ENCODE measurements at places on chromosomes 7 and 10. TPM values are rescaled to one million over a fixed set of nuclear protein-coding genes. Genes with fewer than 3 reads are reported as not detected.
A peak's percentile ranks its signal among the peaks of the same experiment; 100 is the strongest.

DNA sequence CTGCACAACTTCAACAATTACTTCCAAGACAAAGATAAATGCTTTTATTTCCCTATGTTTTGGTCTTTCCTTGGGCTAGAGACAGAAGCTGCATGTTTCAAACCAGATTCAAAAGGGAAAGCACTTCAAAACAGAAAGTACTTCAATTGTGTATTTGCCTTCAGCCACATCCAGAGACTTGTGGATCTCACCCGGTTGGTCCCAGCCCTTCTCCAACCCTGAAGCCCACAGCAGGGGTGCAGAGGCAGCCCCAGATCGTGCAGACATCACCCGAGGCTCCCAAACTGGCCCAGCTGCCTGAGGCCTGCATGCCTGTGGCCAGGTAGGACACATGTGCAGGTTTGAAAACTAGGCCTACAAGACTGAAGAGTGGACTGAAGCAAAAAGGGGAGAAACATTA lies 80.8 kb downstream of the ALOX5 start:
- DNase-seq = no peak

DNA sequence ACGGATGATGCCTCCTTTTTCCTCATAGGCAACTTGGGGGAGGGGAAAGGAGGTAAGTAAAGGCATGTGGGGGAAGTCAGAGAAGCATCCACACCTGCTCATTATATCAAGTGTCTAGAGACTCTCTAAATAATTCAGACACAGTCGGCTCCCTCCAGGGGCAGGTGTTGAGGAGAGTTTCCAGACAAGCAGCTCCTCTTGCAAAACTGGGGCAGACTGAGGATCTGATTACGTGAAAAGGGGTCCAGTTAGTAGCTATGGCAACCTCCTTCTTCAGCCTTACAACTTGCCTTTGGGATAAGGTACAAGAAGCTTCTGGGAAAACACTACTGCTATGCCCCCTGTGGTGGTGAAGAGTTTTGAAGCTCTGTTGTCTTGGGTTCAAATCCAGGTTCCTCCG lies 39.0 kb upstream of the SORBS1 start:
- no peak for DNase-seq

The COG5 gene
- 56.2 TPM for total RNA-seq

- no peak for DNase-seq
Observed at GRCh38 chr7:142790056-142790455, 19.3 kb downstream of the PRSS2 start.

DNA sequence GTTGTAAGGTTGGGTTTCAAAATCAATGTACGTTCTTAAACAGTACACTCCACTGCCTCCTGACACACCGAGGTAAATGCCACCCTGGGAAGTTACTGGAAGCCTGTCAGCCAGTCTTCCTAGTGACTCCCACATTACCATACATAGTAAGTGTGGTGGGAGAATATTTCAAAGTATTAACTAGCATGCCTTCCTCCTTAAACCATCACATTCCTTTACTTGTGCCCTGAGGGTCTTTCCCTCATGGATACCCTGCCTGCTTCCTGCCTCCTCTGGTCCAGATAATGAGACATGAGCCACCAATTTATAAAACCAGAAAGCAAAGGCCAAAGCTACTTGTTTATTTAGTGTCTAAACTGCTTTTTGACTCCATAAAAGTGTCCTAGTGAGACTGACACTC lies 23.3 kb upstream of the SORCS3 start:
- DNase-seq = no peak

GRCh38 chr7:134703782-134704181 lies 57.1 kb downstream of the BPGM start:
- DNase-seq = no peak

GRCh38 chr7:50807026-50807730 lies 24.5 kb upstream of the GRB10 start:
- no peak for DNase-seq

GRCh38 chr10:72728462-72728861 lies 36.5 kb downstream of the MCU start:
- no peak for DNase-seq

DNA sequence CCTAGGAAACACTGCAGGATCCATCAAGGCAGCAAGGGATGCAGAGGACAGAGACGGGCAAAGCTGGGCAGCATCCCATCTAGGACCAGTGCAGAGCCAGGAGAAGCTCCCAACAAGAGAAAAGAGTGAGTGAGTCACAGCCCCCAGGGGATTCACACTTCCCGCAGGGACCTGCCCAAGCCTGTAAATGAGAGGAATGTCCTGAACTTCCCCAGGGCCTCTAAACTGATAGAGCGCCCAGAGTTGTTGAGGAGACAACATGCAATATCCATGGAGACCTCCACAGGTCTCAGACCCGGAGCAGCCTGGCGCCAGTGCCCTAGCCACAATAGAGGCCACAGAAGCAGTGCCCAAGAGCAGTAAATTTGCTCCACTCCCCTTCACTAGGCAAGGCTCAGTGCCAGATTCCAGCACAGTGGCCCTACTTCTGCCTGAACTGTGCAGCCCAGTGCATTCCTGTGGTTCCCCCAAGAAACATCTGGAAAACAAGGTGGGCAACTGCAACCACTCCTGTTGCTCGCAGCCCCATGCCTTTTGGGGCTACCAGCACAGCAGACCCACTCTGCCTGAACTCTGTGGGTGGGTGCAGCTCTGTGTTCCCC lies 567.5 kb downstream of the POM121L12 start:
- no peak for DNase-seq

DNA sequence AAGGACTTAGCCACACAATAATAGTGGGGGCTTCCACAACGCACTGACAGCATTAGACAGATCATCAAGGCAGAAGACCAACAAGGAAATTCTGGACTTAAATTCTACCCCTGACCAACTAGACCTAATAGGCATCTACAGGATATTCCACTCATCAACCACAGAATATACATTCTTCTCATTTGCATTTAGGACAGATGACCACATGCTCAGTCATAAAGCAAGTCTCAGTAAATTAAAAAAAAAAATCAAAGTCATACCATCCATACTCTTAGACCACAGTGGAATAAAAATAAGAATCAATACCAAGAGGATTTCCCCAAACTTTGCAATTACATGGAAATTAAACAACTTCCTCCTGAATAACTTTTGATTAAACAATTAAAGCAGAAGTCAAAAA lies 155.9 kb downstream of the CDK14 start:
- no peak for DNase-seq

DNA sequence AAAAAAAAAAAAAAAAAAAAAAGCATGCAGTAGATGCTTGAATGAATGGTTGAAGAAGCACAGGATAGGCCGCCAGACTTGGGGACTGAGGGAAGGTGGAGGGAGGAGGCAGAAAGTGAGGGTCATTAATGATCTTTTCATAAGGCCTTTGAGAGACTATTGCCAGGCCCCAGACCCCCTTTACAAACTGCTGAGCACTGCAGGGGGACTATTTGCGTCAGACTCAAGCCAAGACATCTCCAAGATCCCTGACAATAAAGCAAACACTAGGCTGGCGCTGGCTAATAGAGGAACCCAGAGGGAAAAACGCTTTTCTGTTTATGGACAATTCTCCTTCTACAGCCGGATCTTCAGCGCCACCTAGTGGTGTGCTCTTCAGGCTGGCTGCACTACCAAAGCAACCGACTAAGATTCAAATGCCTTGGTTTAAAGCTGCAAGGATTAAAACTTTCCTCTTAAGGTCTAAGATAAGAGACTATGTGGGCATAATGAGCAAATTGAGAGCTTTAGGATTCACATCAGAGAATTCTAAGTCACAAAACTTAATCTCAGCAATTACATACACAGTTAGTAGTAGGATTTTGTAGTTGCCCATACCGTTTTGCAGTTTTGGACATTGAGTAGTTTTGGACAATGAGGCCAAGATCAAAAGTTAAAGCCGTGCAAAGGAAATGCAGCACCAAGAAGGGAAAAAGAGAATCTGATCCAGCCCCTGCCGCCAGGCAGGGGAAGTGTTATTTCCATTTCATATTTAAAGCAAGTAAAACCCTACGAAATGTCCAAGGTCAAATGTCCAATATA lies 17.9 kb upstream of the AGK start:
- no peak for DNase-seq

The COBL gene
- total RNA-seq = not detected

- no peak for DNase-seq
Observed at GRCh38 chr10:69477968-69478597, 26.8 kb downstream of the TSPAN15 start.

GRCh38 chr10:132476146-132477065 lies 61.2 kb upstream of the INPP5A start:
- DNase-seq = no peak

DNA sequence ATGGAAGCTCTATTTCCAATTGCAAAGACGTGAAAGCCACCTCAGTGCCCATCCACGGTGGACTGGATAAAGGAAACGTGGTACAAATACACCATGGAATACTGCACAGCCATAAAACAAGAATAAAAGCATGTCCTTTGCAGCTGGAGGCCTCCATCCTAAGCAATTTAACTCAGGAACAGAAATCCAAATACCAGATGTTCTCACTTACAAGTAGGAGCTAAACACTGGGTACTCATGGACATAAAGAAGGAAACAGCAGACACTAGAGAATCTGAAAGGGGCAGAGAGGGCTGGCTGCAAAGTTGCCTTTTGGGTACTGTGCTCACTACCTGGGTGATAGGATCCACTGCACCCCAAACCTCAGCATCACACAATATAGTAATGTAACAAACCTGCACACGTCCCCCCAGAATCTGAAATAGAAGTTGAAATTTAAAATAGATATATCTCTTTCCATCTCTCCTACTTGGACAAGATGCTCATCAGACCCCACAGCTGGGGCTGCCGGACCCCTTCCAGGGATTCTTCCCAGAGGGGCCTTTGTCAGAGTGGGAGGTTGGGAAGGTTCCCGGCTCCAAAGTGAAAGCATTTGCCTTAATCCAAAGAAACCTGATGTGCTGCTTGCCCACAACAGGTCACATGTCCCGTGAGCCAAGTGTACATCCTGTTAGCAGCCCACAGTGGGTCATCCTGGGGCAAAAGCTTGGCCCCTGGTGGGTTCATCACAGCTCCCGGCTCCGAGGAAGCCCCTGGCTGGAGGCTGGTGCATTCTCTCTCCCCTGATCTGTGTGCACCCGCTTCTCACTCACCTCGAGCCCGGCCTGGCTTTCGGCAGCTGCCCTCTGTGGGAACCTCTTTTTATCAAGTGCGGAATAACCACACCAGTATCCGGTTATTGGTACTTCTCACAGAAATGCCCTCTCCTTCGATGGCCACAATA lies 172.3 kb upstream of the PPP2R2D start:
- DNase-seq = peak; percentile 49

DNA sequence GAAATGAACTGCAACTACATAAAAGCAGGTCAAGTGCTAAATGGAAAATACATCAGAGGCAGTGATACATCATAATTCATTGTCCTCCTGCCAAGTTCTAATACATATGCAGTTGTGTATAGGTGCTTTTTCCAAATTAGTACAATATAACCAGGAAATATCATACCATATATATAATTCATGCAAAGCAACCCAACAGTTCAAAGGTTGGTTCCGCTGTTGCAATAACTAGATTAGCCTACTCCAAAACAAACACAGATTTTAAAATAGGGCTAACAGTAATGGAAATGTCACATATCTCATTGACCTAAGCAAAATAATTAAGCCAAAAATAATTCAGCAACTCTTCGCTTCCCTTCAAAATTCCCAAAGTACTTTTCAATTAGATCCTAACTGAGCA lies 88.9 kb upstream of the NEBL start:
- no peak for DNase-seq

GRCh38 chr7:100667331-100668068 lies 6.0 kb upstream of the GNB2 start:
- DNase-seq = peak; percentile 29

DNA sequence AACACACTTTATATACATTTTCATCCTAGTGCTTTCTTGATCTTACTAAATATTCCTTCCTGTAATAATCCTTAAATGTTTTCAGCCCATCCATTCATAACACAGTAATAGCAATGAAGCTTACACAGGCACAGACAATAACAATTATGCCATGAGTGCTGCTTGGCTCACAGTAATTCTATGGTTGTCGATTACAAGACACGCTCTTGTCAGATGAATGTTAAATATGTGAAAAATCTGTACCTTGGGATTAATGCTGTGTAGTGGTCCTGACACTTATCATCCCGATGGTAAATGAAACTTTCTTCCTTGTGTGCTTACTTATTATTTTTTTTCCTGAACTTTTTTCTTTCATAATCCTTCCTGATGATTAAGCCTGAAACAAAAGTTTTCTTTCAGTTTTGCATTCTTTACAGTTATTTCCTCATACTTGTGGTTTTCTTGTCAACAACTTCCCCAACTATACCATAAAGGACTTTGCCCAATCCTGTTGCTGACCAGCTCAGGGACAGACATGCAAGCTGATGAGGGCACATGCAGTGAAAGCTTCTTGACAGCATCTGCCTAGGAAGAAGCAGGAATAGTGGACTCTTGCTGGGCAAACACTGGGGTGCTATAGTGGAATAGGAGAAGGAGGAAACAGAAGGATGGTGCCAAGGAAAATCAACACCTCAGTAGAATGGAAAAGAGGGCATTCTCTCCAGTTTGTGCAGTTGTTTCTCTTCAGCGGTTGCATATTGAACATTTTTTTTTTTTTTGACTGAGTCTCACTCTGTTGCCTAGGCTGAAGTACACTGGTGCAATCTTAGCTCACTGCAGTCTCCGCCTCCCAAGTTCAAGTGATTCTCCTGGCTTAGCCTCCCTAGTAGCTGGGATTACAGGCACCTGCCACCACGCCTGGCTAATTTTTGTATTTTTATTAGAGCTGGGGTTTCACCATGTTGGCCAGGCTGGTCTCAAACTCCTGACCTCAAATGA lies 6.7 kb upstream of the MGAM2 start:
- DNase-seq = no peak
